ENCODE measurements at places on chromosomes 5 and 9.

DNA sequence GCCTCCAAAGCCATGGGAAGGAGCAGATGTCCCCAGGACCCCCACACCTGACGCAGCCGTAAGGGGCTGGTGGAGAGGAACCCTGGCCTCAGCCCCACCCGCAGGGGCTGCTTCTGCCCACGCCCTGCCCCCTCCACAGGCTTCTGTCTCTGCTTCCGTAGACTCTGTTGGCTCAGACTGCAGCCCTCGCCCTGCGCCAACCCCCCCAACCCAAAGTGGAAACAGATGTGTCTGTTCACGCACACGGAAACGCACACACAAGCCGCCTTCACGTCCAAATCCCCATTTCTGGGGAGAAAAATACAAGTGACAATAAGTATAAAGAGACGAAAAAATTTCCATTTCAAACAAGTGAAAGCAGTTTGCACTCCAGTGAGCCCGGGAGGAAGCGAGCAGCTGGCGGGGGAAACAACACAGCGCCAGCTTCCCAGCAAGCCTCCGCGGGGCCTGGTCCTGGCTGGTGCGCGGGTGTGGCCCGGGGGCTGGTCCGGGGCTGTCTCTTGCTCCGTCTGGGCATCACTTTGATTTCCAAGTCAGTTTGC, 32.6 kb upstream of the RXRA start:
- DNase-seq: no peak

DNA sequence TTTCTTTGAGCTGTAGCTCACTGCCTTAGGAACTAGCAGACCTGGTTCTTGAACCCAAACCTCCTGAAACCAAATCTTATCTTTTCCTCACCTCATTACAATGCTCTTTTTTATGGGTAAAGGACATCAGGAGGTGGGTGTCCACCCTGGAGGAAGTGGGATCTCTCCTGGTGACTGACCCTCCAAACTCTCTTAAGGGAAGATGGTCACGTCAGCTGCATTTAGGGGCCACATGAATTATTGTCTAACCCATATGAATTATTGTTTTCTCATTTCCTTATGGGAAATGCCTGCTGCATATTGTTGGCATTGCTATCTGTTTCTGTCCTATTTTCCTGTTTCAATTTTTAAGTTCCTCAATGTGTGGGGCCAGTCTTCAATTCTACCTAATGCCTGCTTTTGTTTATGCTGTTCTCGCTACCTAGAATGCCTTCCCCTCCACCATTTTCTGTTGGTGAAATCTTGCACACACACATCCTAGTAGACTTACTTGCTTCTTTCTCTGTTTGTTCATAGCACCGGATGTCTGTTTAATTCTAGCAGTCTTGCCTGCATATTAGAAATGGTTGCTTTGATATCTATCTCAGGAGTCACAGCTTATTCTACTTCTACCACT, 22.0 kb upstream of the SPINK1 start:
- no peak for DNase-seq

DNA sequence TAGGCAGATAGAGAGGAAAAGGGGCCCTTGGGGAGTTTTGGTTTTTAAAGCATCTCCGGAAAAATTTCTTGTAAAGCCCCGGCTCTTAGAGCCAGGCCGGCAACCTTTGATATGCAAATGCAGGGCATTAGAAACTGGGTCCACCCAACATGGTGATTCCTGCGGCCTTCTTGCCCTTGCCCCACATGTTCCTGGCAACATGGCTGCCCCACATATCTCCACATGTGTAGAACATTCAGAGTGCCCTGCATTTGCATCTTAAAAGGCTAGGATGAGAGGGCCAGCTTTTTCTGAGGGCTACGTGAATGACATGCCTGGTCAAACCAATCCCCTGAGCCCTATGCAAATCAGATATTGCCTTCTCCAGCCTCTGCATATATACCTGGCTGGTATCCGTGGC, 5.0 kb upstream of the SNAPC3 start:
- no peak for DNase-seq

DNA sequence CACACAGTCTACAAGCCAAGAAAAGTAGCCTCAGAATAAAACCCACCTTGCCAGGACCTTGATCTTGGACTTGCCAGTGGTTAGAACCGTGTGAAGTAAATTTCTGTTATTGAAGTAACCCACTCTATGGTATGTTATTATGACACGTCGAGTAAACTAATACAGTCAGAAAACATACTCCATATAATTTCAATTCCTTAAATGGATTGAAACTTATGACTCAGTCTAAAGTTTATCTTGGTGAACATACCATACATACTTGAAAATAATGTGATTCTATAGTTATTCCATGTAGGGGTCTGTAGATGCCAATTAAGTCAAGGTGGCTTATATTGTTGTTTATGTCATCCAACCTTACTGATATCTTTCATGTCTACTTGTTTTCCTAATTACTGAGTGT, 950.7 kb downstream of the TLE4 start:
- no peak for DNase-seq

- no peak for DNase-seq
Observed at GRCh38 chr5:114118511-114118910, 243.4 kb upstream of the KCNN2 start.

GRCh38 chr5:113040672-113041260, 64.2 kb downstream of the DCP2 start:
- DNase-seq: no peak

DNA sequence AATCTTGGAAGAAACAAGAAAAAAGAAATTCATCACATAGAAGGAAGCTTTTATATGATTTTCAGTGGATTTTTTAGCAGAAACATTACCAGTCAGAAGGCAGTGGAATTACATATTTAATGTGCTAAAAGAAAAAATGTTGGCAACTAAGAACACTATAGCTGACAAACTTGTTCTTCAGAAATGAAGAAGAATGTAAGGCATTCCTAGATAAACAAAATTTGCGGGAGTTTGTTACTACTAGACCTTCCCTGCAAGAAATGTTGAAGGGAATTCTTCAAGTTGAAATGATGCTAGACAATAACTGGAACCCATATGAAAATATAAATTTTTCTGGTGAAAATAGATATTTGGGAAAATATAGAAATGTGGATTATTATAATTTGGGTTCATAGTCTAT, 718.3 kb upstream of the GRAMD2B start:
- DNase-seq: no peak

GRCh38 chr9:134425401-134425800, 99.1 kb downstream of the RXRA start:
- no peak for DNase-seq

- DNase-seq: no peak
Observed at GRCh38 chr9:131661568-131662288, 78.1 kb downstream of the RAPGEF1 start.

GRCh38 chr5:134582941-134583340, 49.7 kb downstream of the SAR1B start:
- DNase-seq: no peak

DNA sequence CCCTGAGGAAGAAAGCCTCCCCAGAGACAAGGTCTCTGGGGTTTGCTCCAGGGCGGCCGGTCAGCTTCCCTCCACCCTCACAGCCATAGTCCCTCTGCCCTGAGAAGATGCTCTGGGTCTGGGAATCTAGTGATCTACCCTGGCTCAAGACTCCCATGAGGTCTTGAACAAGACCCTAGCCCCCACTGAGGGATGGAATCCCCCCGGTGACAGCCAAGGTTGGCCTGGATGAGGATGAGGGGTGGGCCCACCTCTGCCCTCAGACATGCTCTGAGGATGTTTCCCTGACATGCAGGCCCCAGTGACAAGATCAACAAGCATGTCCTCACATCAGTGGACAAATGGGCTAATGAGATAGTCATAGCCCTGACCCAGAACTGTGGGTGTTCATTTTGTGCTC, 138.6 kb downstream of the C5orf15 start:
- no peak for DNase-seq

DNA sequence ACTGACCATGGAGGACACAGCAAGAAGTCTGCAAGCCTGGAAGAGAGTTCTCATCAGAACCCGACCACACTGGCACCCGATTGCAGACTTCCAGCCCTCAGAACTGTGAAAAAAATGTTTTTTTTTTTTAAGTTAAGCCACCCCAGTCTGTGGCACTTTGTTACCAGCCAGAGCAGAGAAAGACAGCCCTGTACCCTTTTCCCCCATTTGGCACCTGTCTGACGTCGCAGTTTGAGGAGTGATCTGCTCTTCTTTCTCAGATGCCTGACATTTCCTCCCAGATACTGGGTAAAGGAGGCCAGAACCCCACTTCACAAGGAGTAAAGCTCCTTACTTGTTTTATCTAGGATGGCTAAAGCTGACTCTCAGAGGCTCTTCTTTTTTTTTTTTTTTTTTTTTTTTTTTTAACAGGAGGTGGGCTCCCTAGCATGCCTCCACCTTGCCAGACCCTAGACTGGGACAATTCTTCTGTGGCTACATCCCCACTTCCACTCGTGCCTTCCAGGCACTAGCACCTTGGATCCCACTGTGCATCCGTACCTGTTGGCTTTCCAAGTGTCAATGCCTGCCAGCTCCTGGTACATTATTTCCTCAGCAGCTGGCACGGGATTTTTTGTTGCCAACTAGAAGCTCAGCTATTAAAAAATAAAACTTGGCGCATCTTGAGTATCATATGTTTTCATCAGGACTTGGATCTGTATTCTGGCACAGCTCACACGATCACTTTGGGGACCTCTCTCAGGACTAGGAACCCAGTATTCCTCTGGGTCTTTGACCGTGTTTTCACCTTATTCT, 14.4 kb downstream of the CAMK4 start:
- no peak for DNase-seq

GRCh38 chr5:151040211-151040747, 19.9 kb downstream of the GPX3 start:
- no peak for DNase-seq

DNA sequence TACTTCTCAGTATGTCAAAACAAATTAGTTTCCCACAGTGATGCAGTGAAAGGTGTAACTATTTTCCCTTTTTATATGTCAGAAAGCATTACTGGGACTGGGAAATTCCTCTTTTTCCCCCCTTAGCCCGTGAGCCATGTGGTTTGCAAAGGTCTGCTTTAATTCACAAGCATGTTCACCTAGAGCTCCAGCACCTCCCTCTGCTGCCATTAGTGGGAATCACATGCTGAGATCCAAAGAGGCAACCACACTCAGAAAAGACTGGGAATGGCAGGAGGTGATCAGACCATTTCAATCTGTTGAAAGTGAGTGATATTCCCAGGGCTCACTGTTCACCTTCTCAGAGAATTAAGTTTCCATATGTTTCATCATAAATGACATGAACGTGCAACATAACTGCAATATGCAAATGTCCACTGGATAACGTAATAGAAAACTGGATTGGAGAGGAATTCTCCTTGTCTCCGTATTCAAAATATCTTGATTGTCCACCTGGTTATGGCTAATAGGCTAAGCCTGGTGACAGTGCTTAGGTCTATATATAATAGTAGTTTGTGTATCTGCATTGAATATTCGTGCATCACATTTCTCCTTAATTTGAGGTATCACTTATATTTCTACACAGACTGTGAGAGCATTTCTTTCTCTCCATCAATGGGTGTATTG, 703.5 kb upstream of the WWC1 start:
- no peak for DNase-seq
